ENCODE measurements at places on chromosomes 7 and 10.

DNA sequence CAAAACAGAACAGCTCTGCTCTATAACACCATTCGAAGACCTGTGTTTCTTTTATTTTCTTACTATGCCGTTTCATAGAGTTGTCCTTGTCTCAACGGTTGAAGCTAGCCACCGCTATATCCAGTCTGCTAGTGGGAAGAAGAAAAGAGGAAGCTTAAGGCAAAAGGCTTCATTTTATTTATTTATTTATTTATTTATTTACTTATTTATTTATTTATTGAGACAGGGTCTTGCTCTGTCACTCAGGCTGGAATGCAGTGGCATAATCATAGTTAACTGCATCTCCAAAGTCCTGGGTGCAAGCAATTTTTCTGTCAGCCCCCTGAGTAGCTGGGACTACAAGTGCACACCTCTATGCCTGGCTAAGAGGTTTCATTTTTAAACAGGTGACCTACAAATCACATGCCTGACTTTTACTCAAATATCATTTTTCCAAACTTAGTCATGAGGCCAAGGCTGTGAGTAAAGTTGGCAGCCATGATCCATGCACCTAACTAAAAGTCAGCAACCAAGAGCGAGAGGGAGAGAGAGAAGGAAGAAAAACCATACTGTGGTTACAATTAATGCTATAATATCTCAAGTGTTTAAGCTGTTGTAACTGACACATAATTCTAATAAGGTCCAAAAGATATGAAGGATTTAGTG is 1305.3 kb upstream of the LRRTM3 start:
- no peak for DNase-seq

GRCh38 chr10:75066271-75066670 is 45.2 kb upstream of the SAMD8 start:
- no peak for DNase-seq

GRCh38 chr10:74175510-74176379 is 24.7 kb downstream of the ADK start:
- DNase-seq = no peak

DNA sequence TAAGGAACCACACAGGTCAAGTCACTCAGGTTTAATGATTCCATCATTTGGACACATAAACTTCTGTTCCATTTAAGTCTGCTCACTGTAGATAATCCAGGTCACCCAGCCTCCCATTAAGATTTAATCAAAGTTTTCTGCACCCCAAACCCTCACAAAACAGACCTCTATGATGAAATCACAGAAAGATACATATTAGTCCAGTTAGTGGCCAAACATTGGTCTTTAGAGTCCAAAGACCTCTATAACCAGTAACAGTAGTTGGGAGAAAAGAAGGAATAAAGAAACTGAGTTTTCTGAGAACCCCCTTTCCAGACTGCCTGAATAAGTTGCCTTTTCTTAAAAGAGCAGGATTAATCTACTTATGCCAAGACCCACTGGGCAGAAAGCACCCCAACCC is 4.8 kb downstream of the GCC1 start:
- no peak for DNase-seq

DNA sequence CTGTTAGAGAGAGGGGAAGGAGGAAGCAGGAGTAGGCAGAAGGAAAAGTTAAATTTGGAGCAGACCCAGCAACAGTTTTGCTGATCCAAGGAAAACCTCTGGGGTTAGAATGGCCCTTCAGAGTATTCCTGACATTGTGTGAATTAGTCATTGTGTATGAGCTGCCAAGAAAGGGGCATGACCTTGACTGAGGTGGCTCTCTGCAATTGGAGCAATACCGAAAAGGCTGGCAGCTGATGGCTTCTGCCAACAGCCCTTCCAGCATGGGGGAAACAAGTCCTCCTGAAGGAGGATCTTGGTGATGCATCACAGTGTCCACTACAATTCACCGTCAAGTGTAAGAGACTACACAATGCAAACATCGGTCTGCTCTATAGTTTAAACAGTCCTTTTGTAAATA is 20.6 kb upstream of the WASL start:
- DNase-seq = peak; percentile 69

DNA sequence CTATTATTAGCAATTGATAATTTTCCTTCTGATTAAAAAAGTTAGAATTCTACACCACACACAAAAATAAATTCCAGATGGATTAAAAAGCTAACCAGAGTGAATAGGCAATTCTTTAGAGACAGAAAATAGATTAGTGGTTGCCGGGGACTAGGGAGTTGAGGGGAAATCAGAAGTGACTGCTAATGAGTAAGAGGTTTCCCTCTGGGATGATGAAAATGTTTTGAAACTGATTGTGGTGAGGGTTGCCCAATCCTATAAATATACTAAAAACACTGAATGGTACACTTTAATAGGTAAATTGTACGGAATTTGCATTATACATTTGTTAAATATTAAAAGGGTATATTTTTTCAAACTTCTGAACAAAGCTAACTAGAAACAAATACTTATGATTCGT is 214.9 kb downstream of the GPAM start:
- DNase-seq = peak; percentile 62

- peak; percentile 85 for DNase-seq
Observed at GRCh38 chr10:3781468-3782145, 3.4 kb downstream of the KLF6 start.

DNA sequence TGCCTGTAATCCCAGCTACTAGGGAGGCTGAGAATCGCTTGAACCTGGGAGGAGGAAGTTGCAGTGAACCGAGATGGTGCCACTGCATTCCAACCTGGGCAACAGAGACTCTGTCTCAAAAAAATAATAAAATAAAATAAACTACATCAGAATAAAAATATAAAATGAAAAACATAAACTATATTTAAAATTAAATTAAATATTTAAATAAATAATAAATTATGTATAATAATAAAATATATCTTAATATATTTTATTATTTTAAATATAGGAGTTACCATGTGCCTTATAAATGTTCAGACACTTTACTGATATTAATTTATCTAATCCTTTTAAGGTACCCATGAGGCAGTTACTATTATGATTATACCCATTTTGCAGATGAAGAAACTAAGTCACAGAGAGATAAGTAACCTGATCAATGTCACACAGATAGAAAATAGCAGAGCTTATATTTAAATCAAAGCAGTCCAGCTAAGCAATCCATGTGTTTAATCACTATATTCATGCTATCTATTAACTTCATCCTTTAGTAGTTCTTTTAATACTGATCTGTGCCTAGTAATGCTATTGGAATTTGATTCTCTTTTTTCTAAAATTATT is 30.3 kb upstream of the MET start:
- no peak for DNase-seq

- no peak for DNase-seq
Observed at GRCh38 chr10:12631787-12632562, 282.6 kb downstream of the CAMK1D start.

- DNase-seq = no peak
Observed at GRCh38 chr7:156001496-156002260, 189.4 kb upstream of the SHH start.

DNA sequence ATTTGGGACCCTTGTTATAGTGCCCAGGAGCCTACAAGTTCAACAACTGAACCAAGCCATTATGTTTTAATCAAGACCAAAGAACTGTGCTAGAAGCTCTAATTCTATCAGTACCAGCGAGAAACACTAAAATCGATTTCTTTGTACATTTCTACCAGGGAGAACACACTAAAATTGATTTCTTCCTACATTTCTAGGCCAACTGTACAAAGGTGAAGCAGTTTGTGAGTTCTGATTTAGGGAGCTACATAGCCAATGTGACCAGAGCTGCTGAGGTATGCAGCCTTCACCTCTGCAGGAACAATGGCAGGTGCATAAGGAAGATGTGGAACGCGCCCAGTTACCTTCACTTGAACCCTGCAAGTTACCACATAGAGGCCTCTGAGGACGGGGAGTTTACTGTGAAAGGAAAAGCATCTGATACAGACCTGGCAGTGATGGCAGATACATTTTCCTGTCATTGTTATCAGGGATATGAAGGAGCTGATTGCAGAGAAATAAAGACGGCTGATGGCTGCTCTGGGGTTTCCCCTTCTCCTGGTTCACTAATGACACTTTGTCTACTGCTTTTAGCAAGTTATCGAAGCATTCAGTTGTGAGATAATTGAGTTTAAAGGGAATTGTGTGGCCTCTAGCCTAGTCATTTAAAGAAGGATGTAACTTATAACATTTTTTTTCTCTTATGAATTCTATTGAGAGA is 31.7 kb downstream of the HYAL4 start:
- DNase-seq = no peak

GRCh38 chr10:97020452-97021400 is 165.0 kb downstream of the SLIT1 start:
- no peak for DNase-seq

- DNase-seq = no peak
Observed at GRCh38 chr7:45646996-45647825, 73.0 kb downstream of the ADCY1 start.

DNA sequence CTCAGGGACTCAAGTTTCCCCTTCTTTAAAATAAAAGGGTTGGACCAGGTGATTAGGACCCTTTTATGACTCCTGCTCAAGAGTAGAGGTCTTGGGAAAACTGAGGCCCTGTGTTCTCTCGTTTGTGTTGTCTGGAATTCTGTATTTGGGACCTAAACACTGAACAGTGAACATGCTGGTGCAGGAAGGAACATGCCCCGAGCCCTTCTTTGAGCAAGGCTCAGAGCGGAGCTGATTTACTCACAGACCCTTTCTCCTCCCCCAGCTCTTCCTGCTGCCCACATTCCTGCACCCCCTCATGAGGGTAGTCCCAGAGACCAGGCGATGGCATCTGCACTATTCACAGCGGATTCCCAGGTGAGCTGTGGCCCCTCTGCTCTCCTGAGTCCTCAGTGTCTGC is 14.2 kb downstream of the ZKSCAN1 start:
- DNase-seq = no peak

DNA sequence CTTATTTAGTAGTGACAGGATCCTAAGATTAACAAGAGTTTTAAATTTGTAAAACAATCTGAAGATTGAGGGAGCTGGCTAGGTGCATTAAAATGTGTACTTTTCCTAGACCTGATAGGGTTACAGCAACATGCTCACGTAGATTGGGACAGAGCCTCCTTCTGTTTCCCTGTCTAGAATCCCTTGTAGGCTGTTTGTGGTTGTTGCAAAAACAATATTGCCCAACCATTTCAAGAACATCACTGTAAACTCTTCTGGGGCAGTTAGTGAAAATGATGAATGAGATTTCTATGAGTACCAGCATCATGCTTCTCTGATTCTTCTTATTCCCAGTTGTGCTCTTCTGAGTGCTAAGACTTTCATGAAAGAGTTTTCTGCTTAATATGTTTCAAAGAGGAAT is 14.7 kb upstream of the CPED1 start:
- no peak for DNase-seq

GRCh38 chr7:142445019-142445686 is 187.3 kb upstream of the PRSS58 start:
- DNase-seq = no peak

DNA sequence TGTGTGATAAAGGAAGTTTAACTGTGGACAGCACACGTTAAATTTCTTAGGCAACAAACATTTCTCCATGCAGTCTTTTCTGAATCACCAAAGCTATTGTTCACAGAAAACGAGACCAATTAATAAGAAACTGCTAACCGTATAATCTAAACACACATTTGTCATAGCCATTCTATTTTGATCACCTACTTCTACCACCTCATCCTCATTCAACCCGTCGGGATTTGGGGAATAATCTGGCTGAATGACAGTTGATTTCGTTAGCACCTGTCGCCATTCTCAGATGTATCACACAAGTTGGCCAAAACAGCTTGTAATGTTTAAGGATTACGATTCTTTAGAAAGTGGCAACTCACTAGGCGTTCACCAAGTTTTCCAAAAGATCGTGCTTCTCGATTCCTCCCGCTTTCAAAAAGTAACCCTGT is 1.2 kb downstream of the EZH2 start:
- DNase-seq = peak; percentile 55

DNA sequence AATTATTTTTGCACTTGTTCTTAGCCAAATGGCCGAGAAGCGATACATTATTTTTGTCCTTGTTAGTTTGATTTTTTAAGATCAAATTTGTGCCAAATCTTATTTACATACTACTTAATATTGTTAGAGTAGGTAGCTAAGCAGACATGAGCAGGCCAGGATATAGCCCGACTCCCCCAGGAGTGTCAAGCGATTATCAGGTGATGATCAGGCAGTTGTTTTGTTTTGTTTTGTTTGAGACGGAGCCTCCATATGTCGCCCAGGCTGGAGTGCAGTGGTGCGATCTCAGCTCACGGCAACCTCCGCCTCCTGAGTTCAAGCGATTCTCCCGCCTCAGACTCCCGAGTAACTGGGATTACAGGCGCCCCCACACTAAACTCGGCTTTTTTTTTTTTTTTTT is 71.1 kb downstream of the LYZL2 start:
- DNase-seq = no peak

DNA sequence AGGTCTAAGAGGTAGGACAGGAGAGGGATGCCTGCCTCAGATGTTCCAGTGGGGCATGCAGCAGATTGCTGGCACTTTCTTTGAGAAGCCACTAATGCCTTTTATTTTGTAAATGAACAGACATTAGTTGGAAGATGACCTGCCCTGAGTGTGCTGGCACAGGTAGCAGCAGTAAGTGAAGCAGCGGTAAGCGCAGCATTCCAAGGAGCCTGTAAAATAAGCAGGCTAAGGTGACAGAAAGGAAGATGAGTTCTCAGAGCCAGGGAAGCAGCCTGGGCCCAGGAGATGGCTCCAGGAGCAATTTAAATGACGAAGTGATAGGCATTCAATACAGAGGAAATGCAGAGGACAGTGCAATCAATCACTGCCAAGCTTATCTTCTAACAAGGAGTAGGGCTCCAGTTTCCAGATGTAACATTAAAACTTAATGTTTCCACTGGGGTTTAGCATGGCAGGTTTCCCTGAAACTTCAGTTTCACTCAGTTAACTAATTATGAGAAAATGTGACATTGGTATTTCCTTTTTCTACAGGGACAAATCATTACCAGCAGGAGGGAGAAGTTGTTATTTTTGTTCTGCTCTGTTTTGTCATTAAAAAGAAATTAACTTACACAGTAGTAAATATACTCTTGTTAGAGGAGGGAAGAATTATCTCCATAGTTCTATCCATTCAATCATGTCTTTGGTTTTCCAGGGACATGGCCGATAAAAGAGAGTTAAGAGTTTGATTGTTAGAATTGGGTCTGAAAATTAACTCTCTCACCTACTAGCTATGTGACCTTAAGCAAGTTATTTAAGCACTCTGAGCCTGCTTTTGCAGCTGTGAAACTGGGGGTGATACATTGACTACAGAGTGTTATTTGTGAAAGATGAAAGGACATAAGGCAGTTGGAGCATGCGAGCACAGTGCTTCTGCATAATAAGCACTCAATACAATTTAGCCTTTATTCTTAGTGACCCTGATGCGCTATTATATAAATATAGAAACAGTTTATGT is 96.6 kb upstream of the PTN start:
- peak; percentile 9 for DNase-seq

GRCh38 chr10:105843786-105844185 is 1202.7 kb downstream of the SORCS3 start:
- DNase-seq = no peak
